ENCODE measurements at places on chromosomes 11 and 22.

DNA sequence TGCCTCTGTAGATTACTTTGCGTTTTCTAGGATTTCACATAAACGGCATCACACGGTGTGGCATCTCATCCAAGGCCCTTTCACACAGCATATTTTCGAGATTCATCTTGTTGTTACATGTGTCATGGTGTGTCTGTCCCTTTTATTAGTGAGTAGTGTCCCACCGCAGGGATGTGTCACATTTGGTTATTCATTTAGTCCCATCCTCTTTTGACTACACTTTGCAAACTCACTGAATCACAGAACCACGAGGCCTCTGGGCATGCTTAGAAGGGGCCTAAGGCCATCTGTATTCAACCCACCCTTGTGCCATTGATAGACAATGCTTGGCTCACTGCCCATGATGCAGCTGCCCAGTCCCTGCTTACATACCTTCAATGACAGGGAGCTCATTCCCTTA is 4.2 kb upstream of the RAC2 start:
- no peak for DNase-seq

DNA sequence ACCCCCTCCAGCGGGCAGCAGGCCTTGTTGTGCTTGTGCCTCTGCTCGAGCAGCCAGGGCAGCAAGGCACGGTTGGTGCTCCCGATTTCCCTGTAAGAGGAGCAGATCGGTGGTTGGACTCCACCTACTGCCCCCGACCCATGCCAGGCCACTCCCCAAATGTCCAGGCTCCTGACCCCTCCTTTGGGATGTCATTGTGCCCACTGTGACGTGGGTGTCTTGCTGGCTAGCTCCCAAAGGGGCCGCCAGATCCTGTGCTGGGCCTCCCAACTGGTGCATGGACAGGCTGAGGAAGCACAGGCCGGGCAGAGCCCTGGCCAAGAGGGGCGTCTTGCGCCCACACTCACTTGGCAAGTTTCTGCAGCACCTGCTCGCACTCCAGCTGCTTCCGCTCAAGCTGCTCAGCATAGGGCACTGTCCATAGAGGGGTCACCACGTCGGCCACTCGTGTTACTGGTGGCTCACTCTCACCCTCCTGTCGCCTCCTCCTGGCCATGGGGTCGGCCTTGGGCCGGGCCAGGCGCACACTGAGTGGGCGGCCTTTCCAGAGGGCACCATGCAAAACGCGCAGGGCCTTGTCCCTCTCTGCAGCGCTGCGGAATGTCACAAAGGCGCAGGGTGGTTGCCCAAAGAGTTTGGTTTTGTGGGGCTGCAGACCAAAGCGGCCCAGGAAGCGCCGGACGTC is at the start of gene RANBP1:
Gene RANBP1, plus strand, starts transcription at position 414 of the 685 bp plus-strand sequence. Its CDS starts 81 bp downstream, at position 495.
- no peak for DNase-seq

DNA sequence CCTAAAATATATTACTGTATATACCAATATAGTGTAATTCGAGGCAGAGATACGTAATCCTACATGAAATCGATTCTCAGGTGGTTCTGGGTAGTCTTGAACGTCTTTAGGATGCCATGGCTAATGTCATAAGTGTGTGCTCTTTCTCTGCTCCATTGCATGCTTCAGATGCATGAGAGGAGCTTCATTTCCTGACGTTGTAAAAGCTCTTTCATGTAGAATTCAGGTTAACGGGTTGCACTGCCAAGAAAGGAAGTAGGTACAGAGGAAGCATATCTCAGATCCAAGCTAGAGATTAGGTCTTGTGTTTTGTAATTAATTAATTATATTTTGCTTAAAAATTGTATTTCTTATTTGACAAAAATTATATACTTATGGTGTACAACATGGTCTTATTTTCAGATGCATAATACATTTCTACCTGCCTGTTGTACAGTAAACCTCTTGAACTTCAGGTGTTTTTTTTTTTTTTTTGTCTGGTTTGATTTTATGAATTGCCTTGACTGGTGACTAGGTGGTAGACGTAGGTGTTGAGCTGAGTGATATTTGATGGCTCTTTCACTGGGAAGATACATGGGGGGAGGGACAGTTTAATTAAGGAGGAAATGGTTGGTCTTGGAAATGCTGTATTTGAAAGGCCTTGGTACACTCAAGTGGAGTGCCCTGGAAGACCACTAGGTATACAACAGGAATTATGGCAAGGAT is 9.3 kb downstream of the NUP50 start:
- no peak for DNase-seq

- DNase-seq, result no peak
These were observed 60.0 kb upstream of the PLET1 start for GRCh38 chr11:112320668-112321067.

- no peak for DNase-seq
These were observed 51.0 kb upstream of the SEPTIN5 start for GRCh38 chr22:19663286-19663815.

DNA sequence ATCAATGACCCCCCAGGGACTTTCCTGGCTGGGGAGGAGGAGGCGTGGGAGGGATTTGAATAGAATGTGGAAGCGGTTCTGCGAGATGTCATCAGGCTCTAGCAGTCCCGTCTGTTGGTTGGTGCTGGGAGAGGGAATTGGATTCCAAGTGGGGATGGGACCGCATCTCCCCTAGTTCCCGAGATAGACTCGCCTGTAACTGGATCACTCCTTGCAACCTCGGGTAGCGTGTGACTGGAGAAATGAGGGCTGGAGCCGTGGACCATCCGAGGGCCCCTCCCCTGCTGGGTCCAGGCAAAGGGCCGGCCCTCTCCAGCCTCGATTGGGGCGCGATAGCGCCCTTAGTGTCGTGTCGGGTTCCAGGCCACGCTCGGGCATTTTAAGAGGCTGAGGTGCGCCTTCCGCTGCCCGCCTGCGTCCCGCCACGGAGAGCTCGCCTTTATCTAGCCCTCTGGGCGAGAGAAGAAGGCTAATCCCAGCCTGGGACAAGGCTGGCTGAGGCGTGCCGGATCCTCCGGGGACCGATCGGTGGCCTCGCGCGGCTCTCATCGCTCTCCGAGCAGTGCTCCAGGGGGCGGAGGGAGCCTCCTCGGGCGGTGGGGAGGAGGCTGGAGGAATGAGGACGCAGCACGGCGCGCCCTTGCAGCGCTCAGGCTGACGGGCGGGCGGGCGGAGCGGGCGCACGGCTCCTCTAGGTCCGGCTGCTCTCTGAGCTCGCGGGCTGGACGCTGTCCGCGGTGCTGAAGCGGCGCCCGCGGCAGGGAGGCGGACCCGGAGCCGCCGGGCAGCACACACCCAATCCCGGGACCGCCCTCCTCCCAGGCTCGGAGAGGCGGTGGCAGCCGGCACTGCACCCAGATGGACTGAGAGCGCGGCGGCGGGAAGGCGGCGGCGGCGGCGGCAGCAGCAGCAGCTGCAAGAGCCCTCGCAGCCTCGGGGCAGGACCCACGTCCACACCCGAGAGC is 107.8 kb downstream of the OSBP2 start:
- no peak for DNase-seq

GRCh38 chr11:1165256-1166041 is 7.7 kb downstream of the MUC5AC start:
- peak; percentile 24 for DNase-seq

DNA sequence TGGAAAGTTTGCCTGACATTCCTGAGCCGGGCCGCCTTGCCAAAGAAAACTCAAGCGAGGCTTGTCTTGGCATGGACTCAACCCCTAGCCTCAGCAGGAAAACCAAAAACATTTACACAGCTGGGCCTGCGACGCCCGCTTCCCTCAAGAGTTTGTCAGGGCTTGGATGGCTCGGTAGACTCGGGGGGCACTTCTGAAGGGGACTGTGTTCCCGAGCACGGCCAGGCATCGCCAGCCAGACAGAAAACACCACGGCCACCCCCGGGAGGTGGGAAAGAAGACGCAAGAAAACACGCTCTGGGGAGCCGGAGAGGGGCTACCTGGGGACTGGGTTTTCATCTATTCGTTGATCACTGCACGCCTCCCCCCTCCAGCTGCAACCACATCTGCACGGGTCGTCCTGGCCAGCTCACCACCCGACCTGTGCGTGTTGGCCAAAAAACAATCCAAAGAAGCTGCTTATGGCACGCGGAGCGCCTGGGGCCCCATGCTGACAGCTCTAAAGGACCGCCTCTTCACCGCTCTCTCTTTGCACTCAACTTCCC is 380.7 kb downstream of the MN1 start:
- no peak for DNase-seq

DNA sequence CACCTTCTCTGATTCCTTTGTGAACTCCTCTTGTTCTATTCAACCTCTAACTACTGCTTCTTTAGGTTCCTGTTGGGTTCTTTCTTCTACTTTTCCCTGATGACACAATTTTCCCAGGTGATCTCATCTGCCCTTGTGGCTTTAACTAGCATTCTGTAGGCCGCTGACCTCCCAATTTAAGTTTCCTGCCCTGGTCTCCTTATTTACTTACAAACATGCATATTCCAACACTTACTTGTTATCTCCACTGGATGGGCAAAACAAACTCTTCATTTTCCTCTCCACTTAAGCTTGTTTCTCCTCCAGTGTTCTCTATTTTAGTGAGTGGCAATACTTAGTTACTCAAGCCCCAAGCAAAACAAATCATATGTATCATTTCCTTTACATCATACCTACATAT is 734.5 kb downstream of the METTL15 start:
- DNase-seq, result no peak

DNA sequence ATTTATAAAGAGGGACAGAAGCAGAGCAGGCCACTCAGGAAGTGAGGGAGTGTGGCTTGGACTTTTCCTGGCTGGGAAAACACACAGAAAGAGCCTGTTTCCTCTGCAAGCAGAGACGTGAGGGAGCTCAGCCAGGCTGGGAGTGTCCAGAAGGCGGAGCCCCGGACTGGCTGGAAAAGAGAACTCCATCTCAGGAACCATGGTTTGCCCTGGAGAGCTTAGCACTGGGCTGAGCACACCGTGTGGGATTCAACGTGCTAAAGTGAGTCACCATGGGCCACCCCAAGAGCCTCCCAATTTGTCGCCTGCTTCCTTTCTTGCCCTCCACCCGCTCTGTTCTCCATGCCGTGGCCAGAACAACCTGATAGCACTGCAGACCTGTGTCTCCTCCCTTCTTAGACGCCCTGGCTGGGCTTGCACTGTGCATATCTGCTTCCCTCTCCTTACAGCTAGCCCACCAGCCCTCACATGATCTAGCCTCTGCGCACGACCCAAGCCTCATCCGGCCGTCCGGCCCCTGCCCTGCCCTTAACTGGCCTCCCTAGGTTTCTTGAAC is 51.8 kb downstream of the GALNT18 start:
- no peak for DNase-seq

DNA sequence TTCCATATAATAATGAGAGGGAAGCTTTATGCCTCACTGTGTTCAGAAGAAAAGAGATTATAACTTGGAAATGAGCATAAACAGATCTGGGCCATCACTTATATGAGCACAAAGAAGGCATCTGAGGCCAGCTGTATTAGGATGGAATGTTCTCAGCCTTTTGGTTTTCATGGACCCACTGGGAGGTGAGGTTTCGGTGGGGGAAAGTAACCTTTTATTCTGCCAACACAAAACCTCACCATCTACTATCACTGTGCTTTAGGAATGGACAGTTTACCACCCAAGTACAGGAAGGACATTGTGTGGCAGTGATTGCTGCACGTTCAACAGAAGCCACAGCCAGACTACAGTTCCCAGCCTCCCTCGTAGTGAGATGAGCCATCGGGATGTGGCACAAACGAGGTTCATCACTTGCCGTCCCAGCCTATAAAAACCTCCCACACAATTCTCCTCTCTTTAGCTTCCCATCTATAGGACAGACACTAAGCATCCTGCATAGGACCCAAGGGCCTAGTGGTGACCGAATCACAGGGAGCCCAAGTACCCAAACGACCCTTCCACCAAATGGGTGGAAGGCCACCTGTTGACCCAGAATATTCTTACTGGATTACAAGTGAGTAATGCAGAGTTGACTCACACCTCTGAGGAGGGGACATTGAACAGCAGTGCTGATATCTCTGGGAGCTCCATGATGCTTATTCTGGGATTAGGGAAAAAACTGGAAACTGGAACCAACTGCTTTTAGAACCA is 121.5 kb upstream of the RAG2 start:
- no peak for DNase-seq

GRCh38 chr11:59053387-59053786 is 32.7 kb upstream of the GLYATL1B start:
- DNase-seq, result no peak

DNA sequence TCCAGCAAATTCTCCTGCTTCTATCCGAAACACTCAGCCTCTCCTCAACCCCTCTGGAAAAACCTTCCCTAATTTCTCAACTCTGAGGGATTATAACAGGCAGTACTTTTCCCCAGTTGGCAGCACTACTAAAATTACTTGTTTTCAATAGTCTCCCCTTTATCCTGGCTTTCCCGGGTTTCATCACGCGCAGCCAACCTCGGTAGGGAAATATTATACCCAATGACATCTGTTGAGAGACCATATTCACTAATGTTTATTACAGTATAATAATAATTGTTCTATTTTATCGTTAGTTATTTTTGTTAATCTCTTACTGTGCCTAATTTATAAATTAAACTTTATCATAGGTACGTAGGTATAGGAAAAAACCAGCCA is 330 bp upstream of the POLD3 start:
- no peak for DNase-seq

GRCh38 chr22:50048061-50048765 is 9.9 kb downstream of the TTLL8 start:
- no peak for DNase-seq

GRCh38 chr11:4798427-4799183 is 5.6 kb downstream of the OR52R1 start:
- DNase-seq, result no peak

DNA sequence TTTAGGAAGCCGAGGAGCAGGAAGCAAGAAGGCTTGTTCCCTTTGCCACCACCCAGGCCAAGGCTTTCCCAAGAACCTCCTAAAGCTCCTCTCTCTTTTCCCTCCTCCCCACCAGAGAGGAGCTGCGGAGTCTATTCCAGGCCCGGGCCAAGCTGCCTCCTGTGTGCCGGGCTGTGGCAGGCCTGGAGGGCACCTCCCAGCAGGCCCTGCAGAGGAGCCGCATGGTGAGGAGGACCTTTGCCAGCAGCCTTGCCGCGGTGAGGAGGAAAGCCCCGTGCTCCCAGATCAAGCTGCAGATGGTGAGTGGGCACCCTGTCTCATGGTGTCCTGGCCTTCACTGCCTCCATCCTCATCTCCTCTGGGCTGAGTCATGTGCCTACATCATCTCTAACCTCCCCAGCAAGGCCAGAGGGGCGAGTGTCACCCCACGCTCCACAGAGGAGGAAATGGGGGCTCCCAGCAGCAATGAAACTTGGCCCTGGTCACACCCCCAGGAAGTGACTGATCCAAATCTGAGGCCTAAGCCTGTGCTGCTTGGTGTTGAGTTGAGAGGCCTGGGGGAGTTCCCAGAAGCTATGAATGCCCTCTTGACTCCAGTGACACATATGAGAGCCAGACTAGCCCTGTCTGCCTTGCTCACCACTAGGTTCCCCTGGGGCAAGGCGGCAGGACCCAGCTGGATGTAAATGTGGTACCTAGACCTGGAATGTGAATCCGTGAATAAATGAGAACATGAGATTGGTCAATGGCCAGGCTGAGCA is 104.2 kb downstream of the MYO18B start:
- no peak for DNase-seq

Data from 8988T (cell line).